ENCODE measurements at places on chromosomes 2 and 18.

DNA sequence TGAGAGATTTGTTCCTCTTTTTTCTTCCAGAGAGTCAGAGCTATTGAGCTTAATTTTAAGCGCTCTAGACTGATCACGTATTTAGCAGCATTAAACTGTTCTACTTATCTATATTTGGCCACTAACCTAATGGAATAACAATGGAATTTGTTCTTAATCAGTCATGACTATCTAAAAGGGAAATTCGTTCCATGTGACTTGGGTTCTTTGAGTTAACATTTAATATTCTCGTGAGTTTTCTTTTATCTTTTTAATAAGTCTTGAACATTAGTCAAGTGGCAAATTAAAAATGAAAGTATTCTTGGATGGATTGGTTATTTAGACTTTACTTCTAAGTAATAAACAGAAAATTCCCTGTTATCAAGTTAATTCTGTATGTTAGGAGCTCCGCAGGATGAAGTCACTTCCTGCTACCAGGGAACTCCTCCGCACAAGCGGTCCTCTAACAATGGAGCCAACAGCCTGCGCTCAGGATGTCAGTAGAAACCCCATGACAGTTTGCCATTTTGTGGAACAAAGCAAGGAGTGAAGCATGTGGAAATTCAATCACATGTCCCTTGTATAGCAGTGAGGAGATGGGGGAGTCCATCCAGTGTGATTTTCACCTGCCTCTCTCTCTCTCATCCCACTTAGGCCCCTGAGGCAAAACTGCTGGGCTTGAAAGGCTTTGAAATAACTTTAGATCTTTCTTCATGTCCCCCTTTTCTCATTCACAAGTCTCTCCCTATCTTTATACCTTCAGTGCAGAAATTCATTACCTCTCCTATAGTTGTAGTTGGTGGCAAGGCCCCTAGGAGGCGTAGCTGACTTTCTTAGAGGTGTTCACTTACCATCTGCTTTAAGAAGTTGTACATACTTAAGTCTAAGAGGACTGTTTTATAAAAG, 138.1 kb downstream of the WDR7 start:
- DNase-seq: peak; percentile 45

GRCh38 chr18:57833441-57834101, 30.5 kb upstream of the ATP8B1 start:
- peak; percentile 7 for DNase-seq

DNA sequence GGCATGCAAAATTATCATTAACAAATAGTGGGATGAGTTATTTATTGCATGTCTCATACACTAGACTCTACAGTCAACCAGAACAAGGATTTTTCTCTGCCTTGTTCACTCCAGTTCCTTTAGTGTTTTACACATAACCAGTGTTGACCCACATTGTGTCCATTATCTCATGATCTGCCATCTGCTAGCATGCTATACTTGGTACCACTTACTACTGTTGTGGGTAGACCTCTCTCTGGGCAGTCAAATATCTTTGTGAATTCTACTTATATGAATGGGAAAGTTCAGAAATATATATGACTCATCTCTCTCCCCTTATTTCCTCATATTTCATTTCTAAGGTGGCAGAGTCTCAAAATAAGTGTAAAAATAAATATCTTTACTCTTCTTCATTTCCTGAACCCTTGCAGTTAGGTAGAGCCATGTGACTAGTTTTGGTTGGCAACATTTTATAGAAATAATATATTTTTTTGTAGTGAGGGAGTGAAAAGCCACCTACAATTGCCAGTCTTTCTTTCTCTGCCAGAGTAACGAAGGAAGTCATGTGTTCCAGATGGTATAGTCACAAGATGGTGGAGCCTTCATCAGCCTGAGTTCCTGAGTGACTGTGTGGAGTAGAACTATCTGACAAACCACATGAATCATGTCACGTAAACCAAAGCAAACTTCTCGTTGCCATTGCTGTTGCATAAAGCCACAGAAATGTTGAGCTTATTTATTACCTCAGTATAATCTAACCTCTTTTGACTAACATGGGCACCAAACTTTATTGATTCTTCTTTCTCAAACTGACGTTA, 704.0 kb downstream of the RNF144A start:
- DNase-seq: peak; percentile 49

DNA sequence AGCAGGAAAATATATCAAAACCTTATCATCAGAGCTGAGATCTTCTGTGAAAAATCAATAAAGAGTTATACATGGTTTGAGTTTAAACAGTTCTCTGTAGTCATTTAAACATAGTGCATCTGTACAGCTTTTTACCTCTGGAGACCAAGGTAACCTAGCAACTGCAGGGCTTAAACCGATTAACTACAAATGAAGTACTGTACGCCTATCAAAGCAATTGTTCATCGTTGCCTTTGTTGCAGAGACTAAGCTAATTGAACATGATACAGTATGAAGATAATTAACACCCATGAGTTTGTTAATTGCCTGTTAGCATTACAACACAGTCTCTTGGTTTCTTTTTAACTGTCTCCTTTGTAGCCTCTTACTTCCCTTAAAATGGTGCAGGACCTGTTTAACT, 147.9 kb downstream of the LNPK start:
- DNase-seq: no peak

GRCh38 chr2:8169443-8169842, 512.4 kb upstream of the ID2 start:
- DNase-seq: no peak

DNA sequence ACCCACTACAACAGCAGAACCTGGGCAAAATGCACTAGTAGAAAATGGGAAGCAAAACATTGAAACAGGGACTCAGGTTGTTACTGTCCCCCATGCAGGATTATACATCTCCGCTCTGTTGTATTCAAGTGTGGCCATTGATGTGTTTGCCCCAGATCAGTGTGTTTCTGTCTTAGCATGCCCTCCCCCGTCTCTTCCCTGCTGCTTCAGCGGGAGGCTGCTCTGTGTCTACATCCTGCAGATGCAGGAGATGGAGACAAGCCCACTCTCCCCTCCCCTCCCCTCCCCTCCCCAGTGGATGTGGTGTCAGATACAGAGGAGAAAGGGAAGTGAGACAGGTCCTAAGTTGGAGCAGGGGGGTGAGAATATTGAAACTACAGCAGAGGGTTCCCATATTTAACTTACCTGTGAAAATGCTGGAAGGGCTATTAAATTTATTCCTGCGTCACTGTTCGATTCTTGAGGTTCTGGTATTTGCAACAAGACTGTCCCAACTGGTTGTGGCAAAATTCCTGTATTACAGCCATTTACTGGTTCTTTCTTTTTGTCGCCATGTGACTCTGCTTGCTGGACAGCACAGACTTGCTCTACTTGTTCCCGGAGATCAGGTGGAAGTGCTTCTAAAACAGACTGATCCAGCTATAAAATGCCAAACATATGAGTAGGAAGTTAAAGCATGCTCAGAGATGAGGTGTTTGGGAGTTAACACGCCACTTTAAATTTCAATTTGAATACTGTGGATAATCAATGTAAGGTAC, 67.0 kb downstream of the EIF5B start:
- no peak for DNase-seq

DNA sequence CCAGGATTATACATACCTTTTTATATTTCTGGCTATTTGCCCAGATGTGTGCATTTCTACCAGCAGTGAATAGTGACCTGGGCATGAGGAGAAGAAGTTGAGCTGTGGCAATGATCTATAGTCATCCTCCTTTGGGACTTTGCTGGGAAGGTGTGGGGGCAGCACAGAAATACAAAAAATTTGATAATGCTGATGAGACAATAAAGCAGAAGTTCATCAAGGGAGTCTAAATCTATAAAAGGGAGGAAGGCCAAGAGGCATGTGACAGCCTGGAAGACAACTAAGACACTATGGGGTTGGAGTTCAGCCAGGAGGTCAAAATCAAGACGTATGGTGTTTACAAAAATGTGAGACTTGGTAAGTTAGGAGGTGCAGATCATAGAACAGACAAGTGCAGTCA, 52.2 kb downstream of the FSHR start:
- no peak for DNase-seq

- DNase-seq: no peak
These were observed 40.2 kb upstream of the ZNF521 start for GRCh38 chr18:25392192-25392591.

- no peak for DNase-seq
These were observed 68.5 kb upstream of the ITGA6 start for GRCh38 chr2:172358691-172359556.

DNA sequence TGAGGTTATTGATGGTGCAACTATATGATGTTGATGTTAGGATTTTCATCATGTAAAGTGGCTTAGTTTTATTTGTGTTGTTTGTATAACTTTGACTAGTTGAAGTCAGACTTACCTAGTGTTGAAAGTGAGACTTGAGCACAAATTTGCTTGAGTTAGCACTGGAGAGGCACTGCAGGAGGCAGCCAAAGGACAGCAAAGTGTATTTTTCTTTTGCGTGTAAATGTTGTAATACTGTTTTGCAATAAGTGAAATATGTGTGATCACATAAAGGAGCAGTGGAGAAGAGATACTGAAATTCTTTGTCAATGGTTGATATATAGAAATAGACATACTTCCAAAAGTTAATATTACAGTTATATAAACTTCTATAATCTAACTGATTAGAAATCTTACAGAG, 332.0 kb upstream of the RAB12 start:
- DNase-seq: no peak

GRCh38 chr2:12795851-12796250, 79.1 kb downstream of the TRIB2 start:
- DNase-seq: no peak

- no peak for DNase-seq
These were observed 1.9 kb upstream of the TMEFF2 start for GRCh38 chr2:192196421-192197194.

DNA sequence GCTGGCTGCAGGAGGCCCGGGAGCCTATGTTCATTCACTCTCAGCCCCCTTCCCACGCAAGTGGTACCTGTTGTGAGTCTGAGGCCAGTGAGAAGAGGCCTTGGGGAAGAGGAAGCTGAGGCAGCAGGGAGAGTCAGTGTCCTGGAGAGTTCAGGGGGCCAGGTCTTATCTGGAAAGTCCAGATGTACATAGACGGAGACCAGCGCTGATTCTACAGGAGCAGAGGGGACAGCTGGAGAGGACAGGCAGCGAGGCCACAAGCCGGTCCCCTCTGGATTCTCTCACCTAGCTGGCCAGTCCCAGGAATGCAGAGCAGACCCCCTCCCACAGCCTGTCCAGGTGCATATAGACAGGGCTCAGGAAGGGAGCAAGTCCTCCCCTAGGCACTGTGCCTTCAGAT, 29.1 kb upstream of the SELENOI start:
- no peak for DNase-seq

- DNase-seq: no peak
These were observed 57.8 kb upstream of the ID2 start for GRCh38 chr2:8623958-8624591.

DNA sequence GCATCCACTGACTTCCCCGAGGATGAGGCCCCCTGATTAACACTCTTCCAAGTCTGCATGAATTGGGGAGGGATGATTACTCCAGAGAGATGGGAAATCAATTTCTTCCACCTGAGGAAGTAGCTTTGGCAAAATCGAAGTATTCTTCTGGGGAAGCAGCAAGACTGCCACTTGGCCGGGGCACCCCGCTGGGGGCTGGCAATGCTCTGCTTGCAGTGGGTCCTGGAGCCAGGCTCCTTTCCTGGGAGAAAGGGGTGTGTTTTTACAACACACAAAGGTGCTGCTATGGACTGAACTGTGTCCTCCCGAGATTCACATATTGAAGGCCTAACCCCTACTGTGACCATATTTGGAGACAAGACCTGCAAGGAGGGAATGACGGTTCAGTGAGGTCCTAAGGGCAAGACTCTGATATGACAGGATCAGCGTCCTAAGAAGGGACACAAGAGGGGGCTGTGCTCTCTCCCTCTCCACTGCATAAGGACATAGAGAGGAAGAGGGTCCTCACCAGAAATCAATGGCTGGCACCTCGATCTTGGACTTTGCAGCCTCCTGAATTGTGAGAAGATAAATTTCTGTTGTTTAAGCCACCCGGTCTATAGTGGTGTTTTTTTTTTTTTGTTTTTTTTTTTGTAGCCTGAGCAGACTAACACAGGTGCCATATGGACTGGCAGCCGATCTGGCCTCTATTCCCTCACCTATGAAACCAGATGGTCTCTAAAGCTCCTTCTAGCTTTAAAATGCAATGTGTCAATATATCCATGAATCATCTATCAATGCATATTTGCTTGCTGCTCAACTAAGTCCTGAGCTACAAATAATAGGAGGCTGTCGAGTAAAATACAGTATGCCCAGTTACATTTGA, 3.6 kb upstream of the SMARCAL1 start:
- DNase-seq: no peak

DNA sequence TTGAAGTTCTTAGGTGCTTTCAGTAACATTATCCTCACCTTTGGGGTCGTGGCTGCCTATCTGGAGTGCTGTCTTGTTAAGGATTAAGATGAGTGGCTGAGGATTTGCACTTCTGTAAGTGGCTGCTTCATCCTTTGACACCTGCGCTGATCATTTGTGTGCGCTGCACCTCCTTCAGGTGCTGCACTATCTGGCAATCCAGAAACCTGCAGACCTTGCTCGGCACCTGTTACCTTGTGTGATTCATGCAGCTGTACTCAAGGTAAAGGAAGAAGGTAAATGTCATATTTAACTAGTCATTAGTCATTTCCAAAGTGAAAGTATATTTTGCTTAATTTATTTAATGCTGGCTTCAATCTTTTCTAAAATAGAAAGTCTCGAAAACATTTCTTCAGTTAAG, 110.3 kb downstream of the RAB3GAP1 start:
- no peak for DNase-seq

GRCh38 chr2:30721668-30722647, 85.3 kb downstream of the CAPN13 start:
- DNase-seq: no peak

DNA sequence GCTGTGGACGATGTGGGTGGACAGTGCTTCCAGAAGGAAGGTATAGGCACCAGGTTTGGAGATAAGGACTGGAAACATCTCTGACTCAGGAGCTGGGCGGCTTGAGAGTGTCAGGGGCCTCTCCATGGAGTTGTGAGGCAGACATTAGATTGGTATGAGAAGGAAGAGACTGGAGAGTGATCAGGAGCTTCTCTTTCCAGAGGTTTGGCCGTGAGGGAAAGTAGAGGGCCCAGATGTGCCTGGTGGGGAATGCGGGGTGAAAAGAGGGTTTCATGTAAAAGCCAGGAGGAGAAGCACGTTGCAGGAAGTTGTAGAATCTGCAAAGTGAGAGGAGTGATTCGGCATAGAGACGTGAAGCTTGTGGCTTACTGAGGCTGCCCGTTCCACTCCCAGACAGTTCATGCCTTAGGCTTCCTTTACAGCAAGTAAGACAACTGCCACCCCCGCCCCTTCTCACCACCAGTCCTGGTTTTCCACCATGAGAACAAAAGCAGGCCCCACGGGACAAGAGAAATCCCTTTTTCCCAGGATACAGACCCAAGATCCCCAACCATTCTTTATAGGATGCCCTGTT, 166.3 kb upstream of the HDAC4 start:
- DNase-seq: peak; percentile 74

- no peak for DNase-seq
These were observed 272.9 kb downstream of the CDH20 start for GRCh38 chr18:61606068-61606660.
